ENCODE measurements at places on chromosomes 16 and 17. TPM values are rescaled to one million over a fixed set of nuclear protein-coding genes. Genes with fewer than 3 reads are reported as not detected.

CD300E gene
- not detected for total RNA-seq

FGF11 gene
- total RNA-seq: 0.20 TPM

SLC35G6 gene
- total RNA-seq: not detected

GRCh38 chr16:11411059-11411550 lies 65.8 kb downstream of the RMI2 start:
- no peak for DNase-seq

All from HepG2 (cell line).